Activated CD8-positive, alpha-beta memory T cell treated with anti-CD3 and anti-CD28 coated beads, Interleukin-2, amount 50 U/mL, for 4 hours (primary cell): ENCODE measurements at places on chromosomes 13 and 19.

- peak; percentile 19 for DNase-seq
Observed at GRCh38 chr13:32246468-32246867, 68.7 kb downstream of the ZAR1L start.

- DNase-seq: no peak
Observed at GRCh38 chr19:35207391-35207871, 21.1 kb downstream of the FAM187B start.

- no peak for DNase-seq
Observed at GRCh38 chr19:53463263-53463662, 4.3 kb upstream of the ZNF813 start.

GRCh38 chr13:92260363-92260762, 861.9 kb downstream of the GPC5 start:
- no peak for DNase-seq

- DNase-seq: no peak
Observed at GRCh38 chr13:69279213-69279612, 828.4 kb upstream of the ATXN8OS start.

GRCh38 chr19:45154064-45154827, 6.5 kb downstream of the NKPD1 start:
- no peak for DNase-seq

DNA sequence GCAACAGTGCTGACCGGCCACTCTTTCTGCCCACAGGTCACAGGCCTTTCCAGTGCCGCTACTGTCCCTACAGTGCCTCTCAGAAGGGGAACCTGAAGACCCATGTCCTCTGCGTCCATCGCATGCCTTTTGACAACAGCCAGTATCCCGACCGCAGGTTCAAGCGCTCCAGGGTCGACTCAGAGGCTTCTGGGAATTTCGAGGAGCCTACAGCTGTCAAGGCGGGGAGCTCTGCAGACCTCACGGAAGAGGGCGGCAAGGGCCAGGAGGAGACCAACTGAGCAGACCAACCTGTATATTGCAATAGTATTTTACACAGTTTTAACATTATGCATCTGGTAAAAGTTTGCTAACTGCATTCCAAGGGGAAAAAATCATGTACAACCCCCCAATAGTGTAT, 338.5 kb downstream of the ZNF536 start:
- DNase-seq: no peak

- no peak for DNase-seq
Observed at GRCh38 chr13:113112893-113113845, 7.6 kb downstream of the F7 start.

DNA sequence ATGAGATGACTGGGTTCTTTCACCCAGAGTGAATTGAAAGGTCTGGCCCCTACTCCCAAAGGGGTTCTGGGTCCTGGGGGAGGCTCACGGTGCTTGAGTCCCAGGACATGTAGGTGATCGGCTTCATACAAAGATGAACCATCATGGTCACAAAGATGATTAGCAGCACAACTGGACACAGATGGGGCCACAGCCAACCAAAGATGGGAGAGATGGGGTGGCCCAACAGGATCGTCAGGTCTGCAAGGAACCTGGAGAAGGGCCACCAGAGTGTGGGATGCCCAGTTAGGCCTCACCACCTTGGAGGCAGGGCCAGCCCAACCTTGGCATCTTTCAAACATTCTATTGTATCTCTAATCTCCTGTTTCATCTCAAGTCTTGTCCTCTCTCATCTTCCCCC, 34.5 kb downstream of the SLC6A16 start:
- DNase-seq: no peak

DNA sequence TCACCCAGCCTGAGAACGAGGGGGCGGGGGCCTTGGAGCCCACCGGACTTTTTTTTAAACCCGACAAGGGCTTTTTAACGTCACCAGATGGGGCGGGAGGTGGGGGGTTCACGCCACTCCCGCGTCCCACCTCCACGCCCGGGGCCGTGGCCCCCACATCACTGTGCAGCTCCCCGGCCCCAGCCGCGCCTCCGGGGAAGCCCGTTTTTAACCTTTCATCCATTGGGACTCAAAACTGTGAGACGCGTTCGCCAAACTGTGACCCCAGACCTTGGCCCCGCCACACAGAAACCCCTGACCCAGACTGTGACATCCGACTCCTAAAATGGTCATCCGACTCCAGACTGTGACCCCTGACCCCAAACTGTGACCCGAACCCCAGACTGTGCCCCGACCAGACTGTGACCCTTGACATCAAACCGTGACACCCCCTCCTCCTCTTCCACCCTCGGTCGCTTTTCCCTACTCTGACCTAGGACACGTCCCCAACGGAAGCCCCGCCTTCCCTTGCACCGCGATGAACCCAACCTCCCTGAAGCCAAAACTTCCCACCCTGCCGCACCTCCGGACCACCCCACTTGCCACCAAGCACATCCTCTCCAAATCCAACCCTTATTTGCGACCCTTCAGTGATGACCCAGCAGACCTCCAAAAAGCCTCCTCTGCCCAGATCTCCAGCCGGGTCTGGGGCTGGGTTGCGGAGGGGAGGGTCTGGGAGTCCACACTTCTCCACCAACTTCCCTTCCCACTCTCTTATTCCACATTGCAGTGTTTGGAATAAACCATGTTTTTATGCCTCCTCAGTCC, 1.5 kb upstream of the GRWD1 start:
- no peak for DNase-seq

DNA sequence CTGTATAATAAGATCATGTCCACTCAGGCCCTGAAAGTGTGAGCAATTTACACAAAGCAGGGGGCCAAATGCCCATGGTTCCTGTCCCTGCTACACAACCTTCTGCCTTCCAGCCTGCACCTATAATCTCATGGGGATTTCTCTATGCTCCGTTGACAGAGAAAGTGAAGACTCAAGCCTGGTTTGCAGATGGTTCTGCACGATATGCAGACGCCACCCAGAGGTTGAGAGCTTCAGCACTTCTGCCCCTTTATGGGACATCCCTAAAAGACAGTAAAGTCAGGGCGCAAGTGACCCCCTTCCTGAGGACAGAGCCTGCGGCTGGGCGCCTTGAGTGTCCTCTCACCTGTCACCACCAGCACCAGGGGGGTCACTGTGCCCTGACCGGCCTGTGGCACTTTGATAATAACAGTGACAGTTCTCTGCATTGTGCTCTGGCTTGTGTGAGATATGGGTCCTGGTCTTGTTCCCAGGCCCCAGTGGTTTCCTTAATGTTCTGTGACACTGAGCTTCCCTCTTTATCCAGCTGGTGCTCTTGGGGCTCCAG, 15.1 kb downstream of the LILRA5 start:
- no peak for DNase-seq

GRCh38 chr19:36182612-36183244, 30.5 kb upstream of the COX7A1 start:
- no peak for DNase-seq

- DNase-seq: peak; percentile 90
Observed at GRCh38 chr13:29595380-29596063, at the start of gene SLC7A1. Gene SLC7A1 (minus strand): TSS chr13:29595688. CDS start chr13:29536188, 59,500 bp downstream.

- no peak for DNase-seq
Observed at GRCh38 chr13:42068886-42069285, 20.4 kb downstream of the DGKH start.

- DNase-seq: peak; percentile 46
Observed at GRCh38 chr13:94548821-94549231, 47.1 kb downstream of the TGDS start.

- no peak for DNase-seq
Observed at GRCh38 chr19:7104747-7105447, 35.4 kb downstream of the ZNF557 start.

DNA sequence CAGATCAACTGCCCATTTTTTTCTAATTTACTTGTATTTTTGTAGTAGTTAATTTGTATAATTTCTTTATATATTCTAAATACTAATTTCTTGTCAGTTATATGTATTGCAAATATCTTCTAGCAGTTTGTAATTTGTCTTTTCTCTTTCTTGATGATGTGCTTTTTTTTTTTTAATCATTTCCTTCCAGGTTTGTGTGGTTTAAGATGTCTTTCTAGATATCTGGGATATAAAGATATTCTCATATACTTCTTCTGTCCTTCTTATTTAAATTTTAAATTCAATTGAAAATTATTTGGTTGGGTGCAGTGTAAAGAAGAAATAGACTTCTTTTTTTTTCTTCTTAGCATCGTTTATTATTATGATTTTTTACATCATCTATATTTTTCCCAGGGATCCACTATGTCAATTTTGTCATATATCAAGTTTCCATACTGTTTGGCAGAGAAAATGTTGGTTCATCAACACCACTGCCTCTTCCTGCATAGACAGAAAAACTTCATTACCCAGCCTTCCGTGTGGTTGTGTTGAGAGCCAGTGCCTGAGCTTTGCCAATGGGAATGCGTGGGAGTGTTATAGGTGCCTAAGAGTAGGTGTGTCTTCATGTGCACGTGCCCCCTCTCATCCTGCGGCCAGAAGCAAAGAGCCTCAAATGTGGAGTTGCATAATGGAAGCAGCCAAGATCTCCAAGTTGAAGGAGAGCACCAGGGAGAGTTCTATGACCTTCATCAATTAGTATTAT, 15.8 kb downstream of the CPB2 start:
- DNase-seq: no peak

GRCh38 chr13:111339366-111340143, 19.1 kb downstream of the TEX29 start:
- DNase-seq: no peak

GRCh38 chr13:80235967-80236302, 105.0 kb downstream of the SPRY2 start:
- DNase-seq: no peak

DNA sequence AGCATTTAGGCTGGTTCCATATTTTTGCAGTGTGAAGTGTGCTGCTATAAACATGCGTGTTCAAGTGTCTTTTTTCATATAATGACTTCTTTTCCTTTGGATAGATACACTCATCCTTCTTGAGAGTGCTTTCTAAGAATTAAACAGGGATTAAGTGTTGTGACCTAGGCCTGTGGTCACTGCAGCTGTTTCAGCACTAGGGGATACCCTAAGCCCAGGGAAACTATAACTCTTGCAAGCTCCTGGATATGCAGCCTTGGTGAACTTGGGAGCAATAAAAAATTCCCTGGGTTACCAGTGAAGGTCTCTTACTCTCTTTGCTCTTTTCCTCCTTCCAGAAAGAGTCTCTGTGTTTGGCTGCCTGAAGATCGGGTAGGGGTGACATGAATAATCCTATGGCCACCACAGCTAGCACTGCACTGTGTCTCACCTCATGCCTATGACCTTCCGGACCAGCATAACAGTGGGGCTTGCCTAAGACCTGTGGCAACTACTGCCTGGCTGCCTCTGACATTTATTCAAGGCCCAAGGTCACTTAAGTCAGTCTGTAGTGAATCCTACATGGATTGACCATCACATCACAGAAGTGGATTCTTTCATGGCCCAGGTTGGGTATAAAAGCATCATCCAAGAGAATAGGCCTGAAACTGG, 799.7 kb downstream of the DACH1 start:
- DNase-seq: no peak
